ENCODE measurements at places on chromosomes 2 and 18. TPM values are rescaled to one million over a fixed set of nuclear protein-coding genes. Genes with fewer than 3 reads are reported as not detected.

DNA sequence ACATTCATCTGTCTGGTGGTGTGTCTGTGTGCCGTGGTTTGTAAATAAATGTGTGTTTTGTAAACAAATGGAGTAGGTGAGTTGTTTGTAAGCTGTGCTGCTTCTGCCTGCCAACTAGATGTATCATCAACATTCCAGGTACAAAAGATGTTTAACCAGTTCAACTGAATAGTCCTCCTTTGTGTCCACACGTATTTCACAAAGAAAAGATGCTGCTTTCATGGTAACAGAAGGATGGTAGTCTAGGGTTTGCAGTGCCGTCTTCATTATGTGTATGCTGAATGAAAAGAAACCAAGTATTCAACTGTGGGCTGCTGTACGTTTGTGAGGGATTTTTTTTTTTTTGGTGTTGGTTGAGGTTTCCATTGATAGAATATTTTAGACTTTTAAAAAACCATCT is 72.1 kb downstream of the CAMKMT start:
- no peaks in the 10 kb centered on the region for H3K36me3 ChIP-seq
- H3K27me3 ChIP-seq: no peaks in the 10 kb centered on the region

GRCh38 chr2:210268281-210268680 is 43.0 kb upstream of the ACADL start:
- H3K4me3 ChIP-seq: no peak overlapping the region
- no peak for DNase-seq
- H3K27me3 ChIP-seq: no peaks in the 10 kb centered on the region
- H3K4me1 ChIP-seq: no peaks in the 10 kb centered on the region

- H3K27ac ChIP-seq: no peak overlapping the region
- no peak overlapping the region for H3K4me3 ChIP-seq
- DNase-seq: no peak
Measured at GRCh38 chr2:133599811-133600210, 31.5 kb upstream of the NCKAP5 start.

PSMA8 gene
- polyA plus RNA-seq: 0.04 TPM

TUBA4B gene
- not detected for polyA plus RNA-seq

Data from large intestine (tissue), 12 donors.